ENCODE measurements at places on chromosomes 12 and 14. TPM values are rescaled to one million over a fixed set of nuclear protein-coding genes. Genes with fewer than 3 reads are reported as not detected.

C12orf56 gene
- total RNA-seq: not detected

DDIT3 gene
- total RNA-seq: 19.2 TPM

CCDC197 gene
- total RNA-seq: 0.84 TPM

CLEC14A gene
- total RNA-seq: 32.0 TPM

- no peak for DNase-seq
These were observed 8.6 kb downstream of the PRKAB1 start for GRCh38 chr12:119676573-119676972.

DNA sequence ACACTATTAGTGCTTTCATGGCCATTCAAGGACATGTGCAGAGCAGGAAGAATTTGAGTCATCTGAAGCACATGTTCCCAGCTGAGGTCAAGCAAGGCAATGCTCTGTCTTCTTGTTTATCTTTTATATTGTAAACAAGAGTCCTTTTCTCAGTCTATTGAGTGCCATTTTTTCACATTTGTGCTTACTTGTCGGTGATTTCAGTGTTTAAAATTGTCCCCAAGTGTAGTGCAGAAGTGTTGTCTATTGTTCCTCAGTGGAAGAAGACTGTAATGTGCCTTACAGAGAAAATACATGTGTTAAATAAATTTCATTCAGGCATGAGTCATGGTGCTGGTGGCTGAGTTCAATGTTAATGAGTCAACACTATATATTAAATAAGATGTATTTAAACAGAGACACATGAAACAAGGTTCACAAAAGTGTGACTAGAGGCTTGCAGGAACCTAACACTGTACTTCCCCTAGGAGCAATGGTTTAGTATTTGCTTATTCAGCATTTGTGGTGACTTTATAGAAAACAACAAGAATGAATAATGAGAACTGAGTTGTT lies 391.1 kb downstream of the LRIG3 start:
- no peak for DNase-seq

DNA sequence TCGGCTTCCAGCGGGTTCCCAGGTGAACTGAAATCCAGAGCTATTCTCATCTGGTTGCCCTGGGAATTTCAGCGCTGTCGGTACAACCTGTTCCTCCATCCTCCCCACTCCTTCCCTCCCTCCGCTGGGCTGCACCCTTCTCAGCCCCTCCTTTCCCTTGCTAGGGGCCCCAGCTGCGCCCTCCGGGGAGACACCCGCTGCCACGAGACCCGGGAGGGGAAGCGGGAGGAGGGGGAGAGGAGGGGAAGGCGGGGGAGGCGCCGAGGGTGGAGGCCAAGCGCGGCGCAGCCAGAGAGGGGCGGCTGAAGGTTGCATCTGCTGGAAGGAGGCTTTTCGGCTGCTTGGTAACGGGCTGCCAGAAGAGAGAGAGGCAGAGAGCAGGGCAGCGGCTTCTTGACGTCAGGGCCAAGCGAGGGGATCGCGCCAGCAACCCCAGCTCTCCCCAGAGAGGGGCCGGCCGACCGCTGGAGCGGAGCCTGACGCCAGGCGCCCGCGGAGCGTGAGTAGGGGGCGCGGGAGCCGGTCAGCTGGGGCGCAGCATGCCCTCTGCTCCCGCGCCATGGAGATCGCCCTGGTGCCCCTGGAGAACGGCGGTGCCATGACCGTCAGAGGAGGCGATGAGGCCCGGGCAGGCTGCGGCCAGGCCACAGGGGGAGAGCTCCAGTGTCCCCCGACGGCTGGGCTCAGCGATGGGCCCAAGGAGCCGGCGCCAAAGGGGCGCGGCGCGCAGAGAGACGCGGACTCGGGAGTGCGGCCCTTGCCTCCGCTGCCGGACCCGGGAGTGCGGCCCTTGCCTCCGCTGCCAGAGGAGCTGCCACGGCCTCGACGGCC lies at the start of gene KCNA5:
TSS of gene KCNA5 (plus strand) at position 291 of the 831 bp plus-strand sequence. CDS start at position 560, 269 bp downstream.
- no peak for DNase-seq

GRCh38 chr14:37595809-37596621 lies 586 bp downstream of the TTC6 start:
- DNase-seq: no peak

DNA sequence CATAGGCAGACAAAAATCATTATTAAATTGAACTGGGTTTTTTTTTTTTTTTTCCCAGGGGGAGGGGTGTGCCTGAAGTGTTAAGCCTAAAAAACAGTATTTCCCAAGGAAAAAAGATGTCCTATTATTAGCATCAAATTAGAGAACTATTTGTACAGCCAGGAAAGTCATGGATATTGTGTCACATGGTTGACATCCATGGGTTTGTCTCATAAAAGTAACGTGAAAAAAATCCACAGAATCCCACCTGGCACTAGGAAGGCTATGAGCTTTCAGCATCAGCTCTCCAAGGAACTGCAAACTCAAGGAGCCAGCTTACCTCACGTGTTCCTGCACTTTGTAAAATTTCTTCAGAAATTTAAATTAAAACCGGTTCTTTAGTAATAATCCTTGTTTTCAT lies 69.1 kb upstream of the EGLN3 start:
- DNase-seq: no peak

DNA sequence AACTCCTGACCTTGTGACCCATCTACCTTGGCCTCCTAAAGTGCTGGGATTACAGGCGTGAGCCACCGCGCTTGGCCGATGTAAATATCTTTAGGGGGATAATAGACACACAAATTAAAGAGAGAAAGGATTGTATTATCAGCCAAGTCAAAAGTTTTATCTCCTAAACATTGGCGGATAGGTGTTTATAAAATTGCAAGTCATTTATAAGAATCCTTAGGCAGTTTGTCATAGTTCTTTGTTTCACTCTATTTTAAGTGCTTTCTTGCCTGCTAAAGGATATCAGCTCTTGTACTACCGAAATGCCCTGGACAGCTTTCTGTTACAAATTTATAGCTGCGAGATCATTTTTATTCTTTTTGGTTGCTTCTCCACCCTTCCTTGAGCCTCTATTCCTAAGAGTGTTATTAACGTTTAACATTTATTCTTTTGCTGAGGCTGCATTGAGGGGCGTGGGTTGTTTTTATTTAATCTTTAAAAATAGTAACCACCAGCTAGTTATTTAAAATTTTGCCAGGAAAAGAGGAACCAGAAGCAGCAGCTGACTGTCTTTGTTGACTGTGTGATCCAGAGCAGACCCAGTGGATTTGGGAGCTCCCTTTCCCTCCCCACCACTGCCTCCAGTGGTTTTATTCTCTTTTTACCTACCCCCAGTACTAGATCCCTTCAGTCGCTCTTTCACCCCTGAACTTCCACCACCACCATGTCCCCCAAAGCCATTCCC lies 106.4 kb downstream of the DIP2B start:
- no peak for DNase-seq

All from Right ventricle myocardium inferior (tissue), 1 donor.